Activated CD8-positive, alpha-beta memory T cell treated with anti-CD3 and anti-CD28 coated beads, Interleukin-2, amount 10 ng/mL, durations not matched to agents 7 days and 5 days (primary cell): ENCODE measurements at places on chromosomes 1 and 21. TPM values are rescaled to one million over a fixed set of nuclear protein-coding genes. Genes with fewer than 3 reads are reported as not detected.

ITGB2 gene
- 372 TPM for total RNA-seq

DNA sequence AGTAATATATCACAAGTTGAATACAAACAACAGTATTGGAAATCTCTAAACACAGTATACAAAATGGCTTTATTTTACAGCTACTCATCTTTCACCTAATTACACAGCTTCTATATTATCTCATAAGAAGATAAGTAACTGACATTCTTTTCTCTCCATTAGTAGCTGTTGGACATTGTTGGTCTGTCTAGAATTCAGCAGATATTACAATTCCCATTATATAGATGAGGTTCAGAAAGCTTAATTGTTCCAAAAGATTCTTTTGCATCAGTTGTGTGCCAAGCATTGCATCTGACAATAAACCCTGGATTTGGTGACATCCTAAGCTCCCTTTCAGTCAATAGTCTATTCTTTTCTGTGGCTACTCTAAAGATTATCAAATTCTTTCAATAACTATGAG, 187.0 kb downstream of the NTMT2 start:
- no peaks in the 10 kb centered on the region for H3K4me1 ChIP-seq
- no peak overlapping the region for H3K4me3 ChIP-seq
- H3K27ac ChIP-seq, result no peak overlapping the region
- no peaks in the 10 kb centered on the region for H3K36me3 ChIP-seq
- H3K27me3 ChIP-seq, result peaks cover 4% of the 10 kb centered on the region

NRDC gene
- total RNA-seq, result 208 TPM

DNA sequence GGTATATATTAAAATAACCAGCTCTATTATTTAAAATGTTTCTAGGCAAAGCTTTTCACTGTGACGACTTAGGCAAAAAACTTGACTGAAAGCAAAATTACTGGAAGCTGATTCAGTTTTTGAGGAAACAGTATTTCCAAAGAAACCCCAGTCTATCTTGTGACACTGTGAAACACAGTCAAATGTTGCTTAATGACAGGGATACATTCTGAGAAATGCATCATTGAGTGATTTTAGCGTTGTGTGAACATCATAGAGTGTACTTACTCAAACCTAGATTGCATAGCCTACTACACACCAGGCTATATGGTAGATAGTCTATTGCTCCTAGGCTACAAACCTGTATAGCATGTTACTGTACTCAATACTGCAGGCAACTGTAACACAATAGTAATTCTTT, 116.9 kb upstream of the KCNK1 start:
- no peak overlapping the region for H3K4me3 ChIP-seq
- DNase-seq, result no peak
- no peaks in the 10 kb centered on the region for H3K4me1 ChIP-seq
- H3K27me3 ChIP-seq, result peaks cover 10% of the 10 kb centered on the region
- H3K36me3 ChIP-seq, result no peaks in the 10 kb centered on the region
- no peak overlapping the region for H3K27ac ChIP-seq

TNNT2 gene
- total RNA-seq, result not detected
